ENCODE measurements at places on chromosomes 1 and 21.

DNA sequence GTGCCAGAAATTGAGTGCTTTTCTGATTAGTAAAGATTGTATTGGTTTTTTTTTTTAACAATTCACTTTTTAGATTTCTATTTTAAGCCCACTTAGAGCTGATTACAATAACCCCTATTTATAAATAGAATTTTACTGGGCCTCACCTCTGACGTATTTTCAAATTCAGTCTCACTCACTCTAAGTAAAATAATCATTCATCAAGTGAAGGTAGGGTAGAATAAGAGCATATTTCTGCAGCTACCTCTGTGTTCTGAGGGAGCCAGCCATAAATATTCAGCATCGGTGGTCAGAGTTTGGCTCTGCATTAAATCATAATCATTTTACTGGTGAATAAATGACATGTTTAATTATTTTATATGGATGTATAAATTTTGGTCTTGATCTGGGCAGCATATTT is 95.8 kb upstream of the UBE2U start:
- DNase-seq: no peak

- no peak for DNase-seq
Measured at GRCh38 chr1:118866330-118866729, 121.8 kb downstream of the TBX15 start.

GRCh38 chr1:36458910-36459309 is 5.3 kb downstream of the MRPS15 start:
- no peak for DNase-seq

DNA sequence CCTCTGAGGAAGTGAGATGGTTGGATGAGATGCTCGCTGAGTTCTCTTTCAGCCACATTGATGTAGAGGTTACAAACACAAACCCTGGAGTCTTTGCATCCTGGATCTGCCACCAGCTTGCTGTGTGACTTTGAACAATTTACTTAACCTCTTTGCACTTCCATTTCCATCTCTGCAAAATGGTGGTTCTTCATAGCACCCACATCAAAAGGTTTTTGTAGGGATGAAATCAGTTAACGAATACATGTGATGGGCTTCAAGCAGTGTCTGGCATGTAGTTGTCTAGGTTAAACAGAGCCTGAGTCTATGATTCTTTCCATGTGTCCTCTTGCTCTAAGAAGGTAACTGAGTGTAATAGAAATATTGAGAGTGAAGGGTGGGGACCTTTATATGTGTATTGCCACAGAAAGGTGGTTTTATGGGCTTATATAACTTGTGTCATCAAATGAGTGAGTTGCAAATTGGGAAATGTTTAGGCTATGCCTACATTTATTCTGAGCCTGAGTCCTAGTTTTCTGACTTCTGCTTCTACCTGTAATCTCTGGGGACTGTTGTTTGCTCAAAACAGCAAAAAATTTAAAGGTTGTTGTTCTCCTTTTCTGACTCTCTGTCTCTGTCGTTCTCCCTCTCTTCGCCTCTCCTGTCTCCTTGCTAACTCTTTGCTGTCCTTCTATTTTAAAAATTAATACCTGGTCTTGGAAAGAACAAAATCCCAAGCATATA is 27.3 kb upstream of the LRRN2 start:
- no peak for DNase-seq

- DNase-seq: no peak
Measured at GRCh38 chr1:29984166-29984861, 739.1 kb downstream of the MATN1 start.

GRCh38 chr1:198734323-198735008 is 95.6 kb downstream of the PTPRC start:
- no peak for DNase-seq

- DNase-seq: no peak
Measured at GRCh38 chr1:14613926-14614325, 15.4 kb downstream of the KAZN start.

GRCh38 chr1:209491031-209491430 is 92.5 kb upstream of the CAMK1G start:
- DNase-seq: no peak

GRCh38 chr1:118116909-118117308 is 68.1 kb downstream of the SPAG17 start:
- DNase-seq: no peak

- no peak for DNase-seq
Measured at GRCh38 chr1:14862114-14862771, 263.8 kb downstream of the KAZN start.

DNA sequence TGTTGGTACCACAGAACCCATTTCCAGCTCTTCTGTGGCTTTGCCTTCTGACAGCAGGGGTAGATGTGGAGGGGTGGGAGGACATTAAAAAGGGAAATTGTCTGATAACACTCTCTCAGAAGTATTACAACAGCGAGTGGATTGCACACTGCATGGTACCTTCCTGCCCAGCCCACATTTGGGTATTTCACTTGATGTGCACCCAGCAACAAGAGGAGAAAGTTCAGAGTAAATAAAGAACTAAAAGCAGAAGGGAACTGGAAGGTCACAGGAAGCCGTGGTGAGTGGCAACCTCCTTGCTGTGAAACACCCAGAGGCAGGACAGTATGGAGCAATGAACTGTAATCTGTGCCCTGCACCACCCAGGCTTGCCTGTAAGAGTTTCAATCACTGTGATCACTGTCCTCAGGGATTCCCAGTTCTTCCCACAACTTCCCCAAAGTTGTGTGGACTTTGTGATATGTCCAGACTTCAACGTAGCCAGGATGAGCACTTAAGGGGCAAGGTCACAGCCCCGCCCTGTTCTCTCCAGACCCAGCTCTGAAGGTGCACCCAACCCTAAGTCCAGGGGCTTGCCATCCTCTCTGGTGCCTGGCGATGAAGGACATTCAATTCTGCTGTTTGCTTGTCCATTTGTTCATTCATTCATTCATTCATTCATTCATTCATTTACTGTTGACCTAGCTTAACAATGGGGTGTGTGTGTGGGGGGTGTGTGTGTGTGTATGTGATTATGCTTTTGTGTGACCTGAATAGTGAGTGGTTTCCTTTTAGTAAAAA is 18.7 kb upstream of the F5 start:
- DNase-seq: no peak

GRCh38 chr1:246213947-246214346 is 293.1 kb downstream of the SMYD3 start:
- DNase-seq: no peak

DNA sequence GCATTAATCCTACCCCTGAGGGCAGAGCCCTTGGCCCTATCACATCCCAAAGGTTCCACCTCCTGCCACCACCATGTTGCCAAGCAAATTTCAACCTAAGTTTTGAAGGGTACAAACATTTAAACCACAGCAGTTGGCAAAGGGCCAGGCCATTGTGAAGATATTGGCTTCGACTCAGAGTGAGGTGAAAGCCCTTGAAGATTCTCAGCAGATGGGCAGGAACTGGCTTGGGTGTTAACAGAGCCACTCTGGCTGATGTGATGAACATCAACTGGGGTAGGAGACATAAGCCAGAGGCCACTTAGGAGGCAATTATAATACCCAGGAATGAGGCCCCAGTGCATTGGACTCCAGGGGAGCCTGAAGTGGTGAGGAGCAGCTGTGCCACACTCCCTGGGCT is 207.7 kb upstream of the KAZN start:
- DNase-seq: no peak

DNA sequence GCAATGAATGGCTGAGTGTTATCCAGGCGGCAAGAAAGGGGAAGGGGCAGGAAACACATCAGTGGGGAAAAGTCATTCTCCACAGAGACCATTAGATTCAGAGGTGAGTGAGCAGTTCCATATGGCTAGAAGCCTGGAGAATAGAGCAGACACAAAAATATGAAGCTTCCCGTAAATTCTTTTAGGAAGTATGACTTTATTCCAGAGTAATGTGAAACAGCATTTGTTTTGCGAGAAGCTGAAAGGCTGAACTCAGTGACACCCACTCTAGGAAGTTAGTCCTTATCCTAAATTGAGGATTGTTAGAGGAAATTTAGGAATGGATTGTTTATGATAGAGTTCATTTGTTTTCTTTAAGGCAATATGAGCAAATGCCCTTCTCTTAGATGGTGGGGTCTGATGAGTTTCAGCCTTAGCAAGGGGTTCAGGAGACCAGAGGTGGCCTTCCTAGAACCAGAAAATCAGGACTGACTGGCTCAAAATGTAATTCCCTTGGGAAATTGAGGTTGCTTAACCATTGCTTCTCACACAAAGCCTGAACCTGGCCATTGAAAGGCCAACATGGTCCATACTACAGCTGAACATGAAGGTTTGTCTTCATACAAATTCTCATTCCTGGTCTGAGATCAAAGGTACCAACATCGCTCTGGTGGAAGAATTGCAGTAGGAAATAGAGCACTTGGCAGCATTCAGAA is 167.5 kb downstream of the TPR start:
- no peak for DNase-seq

- no peak for DNase-seq
Measured at GRCh38 chr1:112517231-112517630, 8.5 kb downstream of the WNT2B start.

DNA sequence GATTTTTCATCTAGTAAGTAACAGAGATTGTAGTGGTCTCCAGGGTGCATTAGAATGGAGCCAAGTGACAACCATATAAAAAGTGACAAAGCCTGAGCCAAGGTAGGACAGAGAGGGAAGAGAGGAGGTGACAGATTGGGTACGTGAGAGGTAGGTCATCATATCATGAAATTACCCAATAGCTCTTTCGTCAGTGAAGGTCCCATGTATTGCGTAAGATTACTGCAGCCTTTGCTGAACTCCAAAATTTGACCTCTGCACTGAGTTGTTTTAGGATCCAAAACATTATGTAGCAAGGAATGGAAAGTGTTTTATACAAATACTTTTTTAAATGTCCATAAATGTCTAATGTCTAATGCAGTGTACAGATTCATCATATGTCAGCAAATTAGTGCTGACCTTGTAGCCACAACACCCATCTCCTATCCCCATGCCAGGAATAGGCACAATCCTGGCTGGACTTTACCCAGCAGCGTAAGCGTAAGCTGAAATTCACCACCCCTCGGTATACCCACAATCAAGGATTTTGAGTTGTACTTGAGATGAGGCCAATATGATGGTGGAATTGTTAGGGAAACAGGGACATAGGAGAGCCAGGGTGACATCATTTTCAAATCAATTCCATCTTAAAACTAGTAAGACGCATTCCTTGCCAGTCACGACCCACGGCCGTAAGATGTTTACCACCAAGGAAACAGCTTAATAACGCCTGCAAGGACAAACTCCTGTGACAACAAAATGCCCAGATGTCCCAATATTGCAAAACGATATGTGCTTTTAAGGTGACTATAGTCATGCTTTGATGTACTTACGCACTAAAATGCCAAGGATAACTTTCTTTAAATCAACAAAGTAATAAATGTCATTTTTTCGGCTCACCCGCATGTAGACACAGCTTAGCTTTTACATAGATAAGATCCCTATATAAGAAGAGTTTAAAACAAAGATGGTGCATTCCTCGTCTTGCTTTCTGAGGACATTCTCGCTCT is 38.1 kb upstream of the GREM2 start:
- DNase-seq: no peak
